ENCODE measurements at places on chromosomes 11 and 22.
A peak's percentile ranks its signal among the peaks of the same experiment; 100 is the strongest.

GRCh38 chr11:112211536-112211935 lies 14.7 kb upstream of the PTS start:
- DNase-seq, result no peak

- no peak for DNase-seq
Measured at GRCh38 chr11:110757962-110758755, 45.9 kb upstream of the ARHGAP20 start.

DNA sequence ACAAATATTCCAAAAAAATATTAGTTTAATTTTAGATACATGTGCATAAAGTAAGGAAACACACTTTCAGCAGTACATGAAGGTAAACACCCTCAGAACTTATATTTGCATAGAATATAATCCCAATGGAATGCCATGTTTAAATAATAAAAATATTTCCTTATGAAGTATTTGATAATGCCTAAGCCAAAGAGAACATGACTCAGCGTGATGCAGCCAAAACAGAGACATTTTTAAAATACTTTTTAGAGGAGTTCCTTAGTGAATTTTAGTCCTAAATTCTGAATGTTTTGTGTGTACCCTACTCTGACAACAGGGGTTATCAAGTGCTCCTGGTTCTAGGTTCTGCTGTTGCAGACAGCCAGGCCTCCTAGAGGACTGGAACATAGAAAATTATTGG lies 39.1 kb upstream of the POU2AF2 start:
- DNase-seq, result peak; percentile 9

DNA sequence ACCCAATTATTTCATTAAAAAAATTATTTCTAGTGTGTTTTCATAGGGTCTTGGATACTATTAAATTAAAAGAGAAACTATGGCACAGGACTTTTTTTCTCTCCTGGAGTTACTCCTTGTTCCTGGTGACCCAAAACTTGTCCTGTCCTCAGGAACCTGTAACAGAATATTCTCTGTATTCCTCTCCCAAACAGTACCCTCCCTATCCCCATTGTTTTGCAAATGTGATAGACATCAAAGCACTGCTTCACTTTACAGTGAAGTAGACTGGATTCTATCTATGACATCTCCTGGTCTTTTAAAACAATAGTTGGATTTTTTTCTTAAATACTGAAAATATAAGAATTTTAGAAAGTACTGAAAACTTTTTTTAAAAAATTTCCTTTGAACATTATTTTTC lies 37.2 kb downstream of the FAR1 start:
- no peak for DNase-seq

DNA sequence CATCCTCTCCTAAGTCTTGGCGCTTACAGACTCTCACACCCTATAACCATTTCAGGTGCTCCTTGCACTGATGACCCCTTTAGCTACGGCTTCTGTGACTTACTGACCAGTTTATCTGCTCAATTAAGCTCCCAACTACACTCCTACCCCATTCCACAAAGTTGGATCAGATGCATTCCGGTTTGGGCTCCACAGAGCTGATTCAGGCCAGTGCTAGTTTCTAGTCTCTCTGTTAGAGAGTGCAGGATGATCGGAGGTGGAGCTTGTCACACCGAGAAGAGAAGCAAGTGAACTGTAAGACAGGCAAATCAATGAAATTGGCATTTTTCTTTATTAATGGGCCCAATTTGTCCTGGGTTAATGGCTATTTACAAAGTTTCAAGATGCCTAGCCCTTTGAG lies 436.8 kb upstream of the CADM1 start:
- DNase-seq, result no peak

- DNase-seq, result peak; percentile 28
Measured at GRCh38 chr11:121596195-121597155, 143.7 kb upstream of the SORL1-AS1 start.

GRCh38 chr22:18075720-18076497 lies 1.9 kb upstream of the PEX26 start:
- DNase-seq, result peak; percentile 85
